Lower lobe of right lung (tissue), 2 donors: ENCODE measurements at places on chromosomes 16 and 17.

- peak; percentile 73 for DNase-seq
Observed at GRCh38 chr16:85554889-85555718, 58.0 kb upstream of the GSE1 start.

DNA sequence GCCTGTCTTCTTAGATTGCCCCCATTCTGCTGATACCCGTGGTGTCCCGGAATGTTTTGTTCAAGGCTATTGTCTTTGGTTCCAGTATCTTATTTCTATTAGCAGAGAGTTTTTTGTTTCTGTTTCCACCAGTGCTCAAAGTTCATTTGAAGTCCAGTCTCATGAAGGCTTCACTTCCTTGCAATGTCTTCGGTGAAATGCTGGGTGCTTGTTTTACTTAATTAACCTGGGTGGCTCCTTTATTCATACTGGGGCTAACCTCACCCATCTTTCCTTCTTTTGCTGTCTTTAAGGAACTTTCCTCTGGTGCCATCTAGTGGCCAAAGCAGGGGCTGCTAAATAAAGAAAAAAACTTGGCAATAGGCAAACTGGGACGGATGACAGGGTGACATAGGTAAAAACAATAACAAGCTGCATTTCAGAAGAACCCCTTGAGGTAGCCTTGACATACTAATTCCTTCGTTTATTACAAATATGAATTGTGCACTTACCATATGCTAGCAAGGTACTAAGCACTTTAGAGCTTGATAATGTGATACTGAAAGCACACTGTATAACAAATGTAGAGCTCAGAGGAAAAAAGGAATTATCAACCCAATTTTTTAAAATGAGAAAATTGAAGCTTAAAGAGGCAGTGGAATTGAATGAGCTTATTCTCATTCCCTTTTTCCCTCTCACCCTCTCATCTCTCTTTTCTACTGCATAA lies 2.8 kb upstream of the SMIM36 start:
- DNase-seq = peak; percentile 60

- DNase-seq = peak; percentile 20
Observed at GRCh38 chr16:12091569-12092543, 115.3 kb downstream of the SNX29 start.

GRCh38 chr16:76265434-76266045 lies 11.7 kb upstream of the CNTNAP4 start:
- DNase-seq = no peak

DNA sequence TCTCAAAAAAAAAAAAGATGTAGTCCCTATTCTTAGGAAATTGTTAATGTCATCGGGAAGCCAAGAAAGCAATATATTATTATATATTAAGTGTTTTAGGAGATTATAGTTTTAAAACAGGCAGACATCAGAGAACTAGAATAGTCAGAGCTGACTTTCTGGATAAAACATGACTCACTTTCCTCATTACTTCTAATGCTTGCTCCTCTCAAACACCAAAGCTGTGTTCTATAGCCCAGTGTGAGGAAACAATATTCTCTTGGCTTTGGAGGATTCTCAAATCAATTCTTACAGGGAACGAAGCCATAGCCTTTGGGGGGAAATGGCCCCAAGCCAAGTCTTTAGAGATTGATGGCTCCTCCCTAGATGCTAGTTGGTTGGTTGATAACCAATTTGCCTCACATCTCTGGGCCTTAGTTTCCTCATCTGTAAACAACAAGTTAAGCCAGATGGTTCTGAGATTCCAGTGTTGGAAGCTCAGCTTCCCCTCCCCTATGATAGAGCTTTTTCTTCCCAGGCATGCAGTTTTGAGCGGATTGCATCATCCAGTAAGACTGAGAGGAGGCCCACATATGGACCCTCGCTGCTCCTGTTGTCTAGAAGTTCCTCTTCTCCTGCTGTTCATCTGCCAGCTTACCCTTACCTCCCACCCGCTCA lies 12.4 kb downstream of the NMT1 start:
- DNase-seq = no peak

DNA sequence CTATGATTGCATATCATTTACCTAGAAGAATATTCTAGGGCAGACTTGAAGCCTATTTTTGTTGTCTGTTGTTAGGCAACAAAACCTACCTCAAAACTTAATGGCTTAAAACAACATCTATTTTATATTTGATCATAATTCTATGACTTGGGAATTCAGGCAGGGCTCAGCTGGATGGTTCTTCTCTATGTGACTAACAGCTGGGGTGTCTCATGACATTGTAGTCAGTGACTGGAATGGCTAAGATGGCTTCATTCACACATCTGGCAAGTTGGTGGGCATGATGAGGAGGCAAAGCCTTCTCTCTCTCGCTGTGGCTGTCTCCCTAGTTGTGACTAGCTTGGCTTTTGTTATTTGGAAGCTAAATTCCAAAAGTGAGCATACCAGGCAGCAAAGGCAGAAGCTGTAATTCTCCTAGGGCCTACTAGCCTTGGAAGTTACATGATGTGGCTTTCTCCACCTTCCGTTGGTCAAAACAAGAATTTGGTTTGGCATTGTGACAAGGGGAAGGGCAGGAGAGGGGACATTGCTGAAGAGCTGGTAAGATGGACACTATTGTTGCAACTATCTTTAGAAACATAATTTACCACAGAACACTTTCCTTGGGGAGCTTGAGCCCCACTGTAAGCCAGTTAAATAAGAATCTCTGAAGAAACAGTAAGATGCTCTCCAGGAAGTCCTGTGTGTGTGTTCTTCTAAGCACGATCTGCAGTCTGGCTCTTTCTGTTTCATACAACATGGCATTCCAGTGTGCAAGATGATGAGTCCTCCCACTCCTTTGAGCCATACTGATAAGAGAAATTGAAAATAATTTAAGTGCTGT lies 39.4 kb downstream of the ZNRF1 start:
- DNase-seq = no peak

- no peak for DNase-seq
Observed at GRCh38 chr17:44216173-44216572, 3.3 kb downstream of the UBTF start.

DNA sequence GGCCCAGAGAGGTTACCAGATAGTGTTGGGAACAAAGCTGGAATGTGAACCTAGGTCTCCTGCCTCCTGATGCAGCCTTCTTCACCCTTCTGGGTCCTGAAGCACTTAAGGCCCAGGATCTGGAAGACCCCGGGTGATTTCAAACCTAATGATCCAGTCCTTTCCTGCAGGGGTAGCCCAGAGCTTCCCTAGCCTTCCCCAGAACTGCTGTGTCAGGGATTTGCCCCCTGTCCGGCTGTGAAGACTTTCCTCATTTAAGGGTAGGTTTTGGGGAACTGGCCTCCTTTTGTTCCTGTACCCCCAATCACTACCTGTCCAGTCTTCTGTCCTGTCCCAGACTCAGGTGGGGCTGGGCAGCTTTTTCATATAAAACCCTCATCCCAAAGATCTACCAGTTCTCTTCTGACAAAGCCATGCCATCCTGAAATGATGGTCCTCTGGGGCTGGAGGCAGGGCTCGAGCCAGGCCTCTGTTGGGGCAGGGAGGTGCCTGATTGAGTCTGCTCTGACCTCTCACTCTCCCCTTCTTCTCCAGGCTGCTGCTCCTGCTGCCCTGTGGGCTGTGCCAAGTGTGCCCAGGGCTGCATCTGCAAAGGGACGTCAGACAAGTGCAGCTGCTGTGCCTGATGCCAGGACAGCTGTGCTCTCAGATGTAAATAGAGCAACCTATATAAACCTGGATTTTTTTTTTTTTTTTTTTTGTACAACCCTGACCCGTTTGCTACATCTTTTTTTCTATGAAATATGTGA lies 1.3 kb downstream of the MT1X start:
- no peak for DNase-seq

- no peak for DNase-seq
Observed at GRCh38 chr16:9206156-9206555, 114.7 kb downstream of the HAPSTR1 start.

GRCh38 chr17:74833501-74834377 lies 25.9 kb downstream of the GRIN2C start:
- peak; percentile 63 for DNase-seq

DNA sequence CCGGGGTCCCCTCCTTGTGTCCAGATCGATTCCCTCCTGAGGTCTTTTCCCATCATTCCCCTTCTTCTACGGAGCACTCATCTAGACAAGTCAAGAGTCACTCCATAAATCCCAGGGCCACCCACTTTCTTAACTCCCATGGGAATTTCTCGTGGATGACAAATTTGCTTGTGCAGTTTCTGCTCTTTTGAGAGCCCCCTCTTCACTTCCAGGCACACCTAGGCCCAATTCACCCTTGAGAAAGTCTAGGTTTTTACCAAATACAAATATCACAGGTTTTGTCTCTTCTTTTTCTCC lies 522 bp upstream of the POLDIP2 start:
- no peak for DNase-seq
